Trophoblast cell (in vitro differentiated cells and primary cell): ENCODE measurements at places on chromosomes 7 and 10.

DNA sequence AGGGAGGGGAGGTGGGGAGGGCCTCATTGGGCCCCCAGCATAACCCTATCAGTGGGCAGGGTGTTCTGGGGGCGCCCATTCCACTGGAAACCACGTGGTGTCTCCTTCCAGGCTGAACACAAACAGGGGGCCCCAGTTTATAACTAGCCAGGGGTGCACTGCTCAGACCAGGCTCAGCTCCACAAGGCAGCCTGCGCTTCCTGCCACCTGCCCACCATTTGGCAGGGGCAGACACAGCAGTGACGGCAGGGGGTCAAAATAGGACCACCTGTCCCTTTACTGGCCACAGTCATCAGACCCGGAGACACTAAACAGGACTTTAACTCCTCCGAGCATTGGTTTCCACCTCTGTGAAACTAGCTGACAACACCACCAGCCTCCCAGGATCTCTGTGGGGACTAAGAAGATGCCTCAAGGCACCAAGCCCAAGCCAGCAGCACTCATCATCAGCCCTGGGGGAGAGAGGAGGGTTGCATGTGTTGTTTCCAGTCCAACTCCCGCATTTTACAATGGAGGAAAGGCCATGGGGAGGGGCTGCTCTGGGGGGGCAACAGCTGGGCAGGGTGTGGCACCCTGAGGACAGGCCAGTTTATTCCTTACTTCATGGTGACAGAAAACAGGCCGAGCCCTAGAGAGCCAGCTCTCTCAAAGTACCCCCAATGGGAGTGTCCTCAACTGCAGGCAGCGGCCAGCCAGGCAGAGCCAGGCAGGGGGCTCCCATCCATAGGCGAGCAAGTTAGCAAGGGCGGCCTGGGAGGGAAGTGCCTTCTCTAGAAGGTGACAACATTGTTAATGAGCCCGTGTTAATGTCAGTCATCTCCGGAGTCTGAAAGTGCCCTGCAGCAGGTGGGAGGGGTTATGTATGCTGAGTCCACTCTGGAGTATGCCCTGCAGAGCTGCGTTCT lies 127.6 kb downstream of the TNS3 start:
- no peak overlapping the region for H3K4me3 ChIP-seq
- DNase-seq: peak; percentile 98
- peaks cover 16% of the 10 kb centered on the region for H3K36me3 ChIP-seq
- H3K4me1 ChIP-seq: peaks cover 24% of the 10 kb centered on the region

DNA sequence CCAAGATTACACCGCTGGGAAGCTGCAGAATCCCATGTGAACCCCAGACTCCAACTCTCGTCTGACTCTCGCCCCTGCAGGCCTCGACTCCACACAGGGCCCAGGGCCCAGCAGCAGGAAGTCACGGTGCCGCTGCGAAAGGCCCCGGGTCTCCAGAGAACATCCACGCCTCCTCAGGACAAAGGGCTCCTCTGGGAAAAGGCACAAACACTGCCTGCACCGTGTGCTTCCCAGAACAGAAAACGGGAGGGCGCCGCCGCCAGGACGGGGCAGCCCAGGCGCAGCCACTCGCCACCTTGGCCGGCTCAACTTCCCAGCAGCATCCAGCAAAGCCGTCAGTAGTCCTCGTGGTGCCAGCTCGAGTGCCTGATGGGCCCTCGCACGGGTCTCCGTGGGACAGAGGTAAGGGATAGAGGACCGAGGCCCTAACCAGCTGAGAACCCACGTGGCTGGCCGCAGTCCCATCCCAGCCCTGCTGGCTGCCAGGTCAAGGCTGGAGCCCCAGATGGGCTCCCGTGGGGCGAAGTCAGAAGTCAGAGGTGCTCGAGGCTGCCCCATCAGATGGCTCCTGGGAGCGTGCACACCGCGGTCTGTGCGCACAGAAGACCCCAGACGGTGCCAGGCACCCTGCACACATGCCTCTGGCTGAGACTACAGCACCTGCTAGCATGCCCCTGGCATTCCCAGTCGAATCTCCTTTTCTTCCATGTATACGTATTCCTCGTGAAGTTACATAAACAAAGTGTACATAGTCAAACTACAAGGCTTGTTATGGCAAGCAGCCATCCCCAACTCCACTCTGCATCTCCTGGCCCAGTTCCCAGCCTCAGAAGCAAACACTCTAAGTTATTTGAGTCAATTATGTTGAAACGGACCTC lies 60.2 kb downstream of the MAD1L1 start:
- no peak overlapping the region for H3K27ac ChIP-seq
- no peak overlapping the region for H3K4me3 ChIP-seq
- DNase-seq: no peak
- peaks cover 16% of the 10 kb centered on the region for H3K36me3 ChIP-seq
- no peaks in the 10 kb centered on the region for H3K27me3 ChIP-seq

GRCh38 chr10:9734218-9734617 lies 1283.5 kb upstream of the CELF2 start:
- DNase-seq: peak; percentile 67
- H3K36me3 ChIP-seq: no peaks in the 10 kb centered on the region
- H3K4me3 ChIP-seq: no peak overlapping the region
- no peaks in the 10 kb centered on the region for H3K27me3 ChIP-seq
- no peak overlapping the region for H3K27ac ChIP-seq

- H3K27me3 ChIP-seq: no peaks in the 10 kb centered on the region
- H3K4me1 ChIP-seq: peaks cover 10% of the 10 kb centered on the region
- no peak overlapping the region for H3K27ac ChIP-seq
- no peak for DNase-seq
These were observed 744.0 kb downstream of the PHTF2 start for GRCh38 chr7:78542541-78542940.

DNA sequence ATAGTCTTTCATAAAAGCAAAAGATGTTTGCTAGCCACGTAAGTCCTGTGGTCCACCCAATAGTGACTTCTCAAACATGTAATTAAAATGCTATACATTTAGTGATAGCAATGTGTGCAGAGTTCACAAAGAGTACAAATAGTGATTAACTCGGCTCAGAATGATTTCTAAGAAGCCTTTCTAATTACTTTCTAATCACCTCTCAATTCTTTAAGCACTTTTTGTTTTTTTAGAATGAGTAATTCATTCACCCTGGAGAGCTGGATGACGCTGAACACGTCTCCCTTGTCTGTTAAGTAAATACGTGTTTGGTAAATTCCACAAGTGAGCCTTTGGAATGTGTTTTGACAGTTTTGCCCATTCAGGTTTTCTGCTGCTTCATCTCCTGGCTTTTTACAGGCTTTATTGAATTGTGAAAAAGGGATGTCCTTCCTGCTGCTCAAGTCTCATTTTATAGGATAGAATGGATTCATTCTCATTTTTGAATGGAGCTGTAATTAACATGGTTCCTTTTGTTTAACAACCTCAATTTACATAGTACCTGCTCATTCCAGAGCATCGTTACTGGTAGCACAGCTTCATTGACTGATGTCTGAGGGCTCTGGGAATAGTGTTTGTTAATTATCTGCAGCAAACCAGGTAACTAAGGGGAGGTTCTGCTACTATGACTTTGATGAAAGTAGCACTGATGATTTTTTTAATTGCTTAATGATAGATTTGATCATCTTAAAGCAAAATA lies 212.1 kb downstream of the VTI1A start:
- DNase-seq: peak; percentile 91
- H3K27ac ChIP-seq: no peak overlapping the region
- H3K4me1 ChIP-seq: no peaks in the 10 kb centered on the region
- no peak overlapping the region for H3K4me3 ChIP-seq
- H3K36me3 ChIP-seq: no peaks in the 10 kb centered on the region
